Ureter (tissue), 1 donor: ENCODE measurements at places on chromosomes 5 and 9. TPM values are rescaled to one million over a fixed set of nuclear protein-coding genes. Genes with fewer than 3 reads are reported as not detected.

GRCh38 chr5:16245249-16245648 lies 65.7 kb upstream of the MARCHF11 start:
- DNase-seq: no peak

The LCN6 gene
- 62.8 TPM for total RNA-seq

- no peak for DNase-seq
Measured at GRCh38 chr5:90381213-90381929, 28.2 kb downstream of the CETN3 start.

- no peak for DNase-seq
Measured at GRCh38 chr5:59773294-59773693, 120.2 kb downstream of the PDE4D start.

The SNCB gene
- total RNA-seq: not detected

DNA sequence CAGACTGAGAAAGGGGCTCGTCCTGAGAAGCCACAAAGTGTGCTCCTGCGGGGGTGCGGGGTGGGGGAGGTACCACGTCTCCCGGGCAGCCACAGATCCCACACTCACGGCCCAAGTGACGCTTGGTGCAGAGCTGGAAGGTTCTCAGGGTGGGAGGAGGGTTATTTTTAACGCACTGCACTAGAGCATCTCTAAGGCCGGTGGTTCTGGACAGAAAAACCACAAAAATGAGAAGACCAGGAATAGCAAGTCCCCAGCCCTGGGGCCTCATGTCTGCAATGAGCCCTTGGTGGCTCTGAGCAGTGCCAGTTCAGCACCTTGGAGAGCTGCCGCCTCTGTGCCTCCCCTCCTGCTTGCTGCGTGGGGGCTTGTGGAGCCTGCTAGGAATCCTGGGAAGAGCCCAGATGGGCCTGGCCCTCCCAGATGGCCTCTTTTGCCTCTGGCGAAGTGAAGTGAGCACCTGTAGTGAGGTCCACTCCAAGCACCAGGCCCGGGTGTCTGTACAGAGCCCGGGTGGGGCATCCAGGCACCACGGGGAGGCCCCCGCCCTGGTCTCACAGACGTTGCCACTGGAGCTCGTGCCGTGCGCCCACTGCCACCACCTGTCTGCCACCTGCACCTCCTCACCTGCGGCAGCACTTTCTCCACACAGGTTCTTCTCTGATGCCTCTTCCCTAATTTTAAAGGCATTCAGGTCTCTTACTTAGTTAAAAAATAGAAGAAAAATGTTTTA lies 48.9 kb upstream of the CACNA1B start:
- DNase-seq: no peak

The GLRX gene
- 21.1 TPM for total RNA-seq

DNA sequence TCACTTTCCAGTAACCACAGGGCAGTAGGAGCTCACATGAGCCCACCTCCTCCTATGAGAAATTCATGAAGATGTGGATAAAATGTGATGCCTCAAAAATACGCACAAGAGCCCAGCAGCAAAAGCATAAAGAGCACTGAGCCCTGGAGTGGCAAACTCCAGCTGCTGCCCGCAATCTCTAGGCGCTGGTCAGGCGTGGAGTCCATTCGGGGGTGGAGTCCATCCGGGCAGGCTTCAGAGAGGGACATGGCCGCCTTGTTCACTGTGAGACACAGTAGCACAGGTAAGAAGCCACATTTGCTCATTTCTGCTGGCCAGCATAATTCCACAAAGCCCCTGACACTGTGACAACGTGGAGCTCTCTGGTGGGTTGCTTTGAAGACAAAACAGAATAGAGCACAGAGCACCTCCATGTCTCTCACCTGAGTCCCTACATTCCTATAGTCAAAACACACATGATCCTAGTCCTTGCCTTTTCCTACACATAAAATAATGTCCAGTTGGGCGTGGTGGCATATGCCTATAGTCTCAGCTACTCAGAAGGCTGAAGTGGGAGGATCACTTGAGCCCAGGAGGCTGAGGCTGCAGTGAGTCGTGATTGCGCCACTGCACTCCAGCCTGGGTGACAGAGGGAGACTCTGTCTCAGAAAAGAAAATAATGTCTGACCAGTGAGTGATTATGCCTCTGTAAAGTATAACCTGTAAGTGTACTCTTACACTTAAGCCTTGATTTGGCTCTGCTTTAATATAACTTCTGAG lies 365.2 kb downstream of the GADD45G start:
- no peak for DNase-seq

- DNase-seq: no peak
Measured at GRCh38 chr5:39674209-39675082, 249.7 kb upstream of the DAB2 start.

DNA sequence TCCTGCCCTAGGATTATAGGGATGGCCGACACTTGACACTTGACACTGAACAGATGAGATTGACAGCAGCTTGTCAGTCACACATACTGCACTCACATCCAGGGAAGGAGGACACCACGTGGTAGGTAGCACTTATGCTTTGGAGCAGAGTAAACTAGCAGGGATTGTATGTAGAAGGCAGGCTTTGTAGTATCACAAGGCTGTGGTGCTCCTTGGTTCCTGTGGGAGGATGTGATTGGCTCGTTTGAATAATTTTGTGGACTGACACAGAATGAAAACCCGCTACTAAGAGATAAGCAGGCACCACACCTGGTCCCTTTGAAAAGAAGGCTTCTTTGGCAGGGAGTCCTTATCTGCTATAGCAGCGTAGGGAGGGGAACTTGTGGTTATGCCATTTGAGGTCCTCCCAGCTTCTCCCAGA lies 63.6 kb upstream of the IL12B start:
- no peak for DNase-seq

- no peak for DNase-seq
Measured at GRCh38 chr9:115757461-115757860, 396.1 kb upstream of the PAPPA start.

- DNase-seq: peak; percentile 43
Measured at GRCh38 chr9:120532475-120532874, 47.5 kb downstream of the CDK5RAP2 start.
